ENCODE measurements at places on chromosomes 4 and X. TPM values are rescaled to one million over a fixed set of nuclear protein-coding genes. Genes with fewer than 3 reads are reported as not detected.
A peak's percentile ranks its signal among the peaks of the same experiment; 100 is the strongest.

P2RY4 gene
- 0.28 TPM for total RNA-seq

DNA sequence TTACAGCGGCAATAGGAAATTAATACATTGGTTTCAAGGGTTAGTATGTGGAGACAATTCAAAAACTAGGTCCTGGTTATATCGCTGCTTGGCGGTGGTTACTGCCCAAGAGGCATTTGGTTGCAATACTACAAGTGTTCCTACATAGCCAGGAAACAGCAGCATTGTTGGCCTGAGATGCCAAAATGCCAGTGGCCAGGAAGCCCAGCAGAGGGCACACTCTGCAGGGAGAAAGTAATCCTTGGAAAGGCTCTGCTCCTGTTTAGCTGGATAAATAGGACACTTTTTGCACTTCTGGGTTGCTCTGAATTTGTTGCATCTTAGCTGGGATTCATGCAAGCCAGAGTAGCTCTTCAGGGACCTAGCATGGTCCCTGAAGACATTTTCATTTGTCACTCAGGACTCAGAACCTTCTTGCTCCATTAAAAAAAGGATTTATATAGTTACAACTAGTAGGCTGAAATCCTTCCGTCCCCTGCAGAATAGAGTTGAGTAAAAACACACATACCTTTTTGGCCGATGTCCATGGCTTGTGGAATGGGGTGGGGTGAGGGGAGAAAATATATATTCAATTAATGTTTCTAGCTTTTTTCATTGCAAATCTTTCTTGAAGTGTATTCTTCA is 8.1 kb upstream of the GPR119 start:
- DNase-seq, result peak; percentile 33

SLC6A14 gene
- 0.33 TPM for total RNA-seq

DNA sequence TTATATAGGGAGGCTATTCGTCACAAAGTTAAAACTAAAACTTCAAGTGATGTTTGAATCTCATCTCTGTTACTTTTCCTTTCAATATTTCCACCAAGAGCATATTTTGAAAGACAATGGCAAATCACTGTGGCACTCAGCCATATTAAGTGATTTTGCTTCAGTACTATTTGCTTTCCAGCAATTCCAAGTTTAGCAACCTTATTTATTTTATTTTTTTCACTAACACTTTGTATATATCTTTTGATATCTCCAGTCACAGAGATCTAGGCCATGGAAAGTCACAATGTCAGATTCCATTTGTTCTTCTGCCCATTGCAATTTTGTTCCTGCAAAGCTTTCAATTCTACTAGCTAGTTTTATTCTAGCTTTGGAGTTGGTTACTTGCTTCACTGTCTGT is 1514.5 kb upstream of the ADGRL3 start:
- no peak for DNase-seq

- DNase-seq, result no peak
These were observed 128.3 kb upstream of the STIM2 start for GRCh38 chr4:26732356-26732755.

GRCh38 chrX:25020391-25020904 is 4.7 kb upstream of the ARX start:
- no peak for DNase-seq

- no peak for DNase-seq
These were observed 72.1 kb downstream of the BEND4 start for GRCh38 chr4:42080306-42080705.

FOXO4 gene
- total RNA-seq, result 3.7 TPM

CLCN4 gene
- total RNA-seq, result 10.9 TPM

- DNase-seq, result peak; percentile 84
These were observed at the start of gene SEPTIN11 for GRCh38 chr4:76949276-76950051. Gene SEPTIN11, plus strand, starts transcription at chr4:76949752. Its CDS starts 152 bp downstream, at chr4:76949904.

- DNase-seq, result no peak
These were observed 2.5 kb downstream of the SLC25A4 start for GRCh38 chr4:185145572-185145971.

GRCh38 chr4:168853770-168854169 is 156.3 kb downstream of the CBR4 start:
- no peak for DNase-seq

NPY5R gene
- 0.28 TPM for total RNA-seq

AWAT2 gene
- total RNA-seq, result not detected

DNA sequence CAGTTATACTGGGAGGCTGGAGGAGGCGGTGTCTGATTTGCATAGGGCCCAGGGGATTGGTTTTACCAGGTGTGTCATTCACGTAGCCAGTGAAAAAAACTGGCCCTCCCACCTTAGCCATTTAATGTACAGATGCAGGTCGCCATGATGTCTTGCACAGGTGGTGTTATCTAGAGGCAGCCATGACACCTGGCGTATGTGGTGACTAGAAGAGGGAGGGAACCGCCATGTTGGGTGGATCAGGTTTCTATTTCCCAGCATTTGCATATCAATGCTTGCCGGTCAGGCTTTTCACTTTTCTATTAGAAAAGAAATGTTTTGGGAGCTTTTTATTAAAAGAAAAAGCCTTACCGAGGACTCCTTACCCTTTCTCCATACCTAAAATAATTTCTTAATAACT is 523.4 kb downstream of the ADGRL3 start:
- no peak for DNase-seq

GRCh38 chr4:5037553-5038551 is 13.4 kb upstream of the STK32B start:
- no peak for DNase-seq

GAGE12F gene
- total RNA-seq, result not detected

SATL1 gene
- total RNA-seq, result 0.05 TPM

GRCh38 chrX:70979136-70979762 is 48.4 kb upstream of the SLC7A3 start:
- DNase-seq, result no peak

DNA sequence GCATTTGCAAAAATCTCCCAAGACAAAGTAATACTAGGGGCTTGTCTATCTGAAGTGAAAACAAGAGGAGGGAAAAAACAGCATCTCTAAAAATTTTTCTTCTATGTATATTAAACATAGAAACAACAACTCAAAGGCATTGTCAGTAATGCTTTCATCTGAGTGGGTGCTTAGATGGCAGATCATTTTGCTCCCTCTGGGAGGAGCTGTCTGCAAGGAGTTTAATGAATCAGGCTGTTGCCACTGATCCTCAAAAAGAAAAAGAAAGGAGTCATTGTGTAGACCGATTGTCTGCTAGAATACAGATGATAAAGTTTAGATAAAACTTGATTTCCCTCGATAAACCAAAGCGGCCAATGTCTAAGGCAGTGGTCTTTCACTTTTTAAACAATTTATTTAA is 49.7 kb upstream of the KLHL8 start:
- no peak for DNase-seq

- DNase-seq, result no peak
These were observed 7.7 kb downstream of the LSM6 start for GRCh38 chr4:146183209-146183608.

- DNase-seq, result no peak
These were observed 15.2 kb downstream of the GATB start for GRCh38 chr4:151745481-151746231.

- DNase-seq, result no peak
These were observed 272.0 kb downstream of the DTHD1 start for GRCh38 chr4:36553453-36553852.

GRCh38 chr4:182928061-182928460 is 10.9 kb upstream of the DCTD start:
- no peak for DNase-seq

GRCh38 chrX:16310326-16310725 is 143.0 kb downstream of the MAGEB17 start:
- DNase-seq, result no peak

SEPTIN11 gene
- total RNA-seq, result 37.4 TPM

VCX gene
- total RNA-seq, result not detected

DNA sequence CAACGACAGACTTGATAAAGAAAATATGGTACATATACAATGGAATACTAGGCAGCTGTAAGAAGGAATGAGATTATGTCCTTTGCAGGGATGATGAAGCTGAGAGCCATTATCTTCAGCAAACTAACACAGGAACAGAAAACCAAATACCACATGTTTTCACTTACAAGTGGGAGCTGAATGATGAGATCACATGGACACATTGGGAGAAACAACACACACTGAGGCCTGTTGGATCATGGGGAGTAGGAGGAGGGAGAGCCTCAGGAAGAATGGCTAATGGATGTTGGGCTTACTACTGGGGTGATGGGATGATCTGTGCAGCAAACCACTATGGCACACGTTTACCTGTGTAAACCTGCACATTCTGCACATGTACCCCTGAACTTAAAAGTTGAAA is 209.7 kb downstream of the SPRY1 start:
- no peak for DNase-seq

GBA3 gene
- 36.7 TPM for total RNA-seq

CWH43 gene
- 0.08 TPM for total RNA-seq

NPY1R gene
- total RNA-seq, result 2.4 TPM
